ENCODE measurements at places on chromosomes 11 and 22.

DNA sequence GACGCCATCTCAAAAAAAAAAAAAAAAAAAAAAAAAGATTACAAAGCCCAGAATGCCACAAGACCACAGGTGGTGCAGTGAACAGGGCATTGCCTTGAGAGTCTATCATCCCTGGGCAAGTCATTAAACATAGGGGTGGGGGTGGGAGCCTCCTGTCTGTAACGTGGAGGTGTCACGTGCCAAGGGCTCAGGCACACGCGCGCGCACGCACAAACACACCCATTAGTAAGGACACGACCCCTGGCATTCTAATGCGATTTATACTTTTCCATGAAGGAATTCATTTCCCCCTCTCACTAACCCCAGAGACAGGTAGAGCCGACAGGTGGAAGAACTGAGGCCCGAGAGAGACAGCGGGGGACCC lies 5.8 kb upstream of the GCAT start:
- DNase-seq = no peak

DNA sequence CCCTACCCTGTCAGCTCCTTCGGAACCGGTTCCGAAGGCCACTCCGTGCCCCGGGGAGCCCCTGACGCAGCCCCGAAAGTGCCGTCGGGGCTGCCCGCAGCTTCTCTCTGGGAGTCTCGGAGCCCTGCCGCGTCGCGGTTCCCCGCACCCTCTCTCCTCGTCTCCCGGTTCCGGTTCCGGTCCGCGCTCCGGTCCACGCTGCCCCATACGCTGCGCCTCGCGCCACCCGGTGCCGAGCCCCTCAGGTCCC lies 618 bp downstream of the MTA2 start:
- DNase-seq = no peak

DNA sequence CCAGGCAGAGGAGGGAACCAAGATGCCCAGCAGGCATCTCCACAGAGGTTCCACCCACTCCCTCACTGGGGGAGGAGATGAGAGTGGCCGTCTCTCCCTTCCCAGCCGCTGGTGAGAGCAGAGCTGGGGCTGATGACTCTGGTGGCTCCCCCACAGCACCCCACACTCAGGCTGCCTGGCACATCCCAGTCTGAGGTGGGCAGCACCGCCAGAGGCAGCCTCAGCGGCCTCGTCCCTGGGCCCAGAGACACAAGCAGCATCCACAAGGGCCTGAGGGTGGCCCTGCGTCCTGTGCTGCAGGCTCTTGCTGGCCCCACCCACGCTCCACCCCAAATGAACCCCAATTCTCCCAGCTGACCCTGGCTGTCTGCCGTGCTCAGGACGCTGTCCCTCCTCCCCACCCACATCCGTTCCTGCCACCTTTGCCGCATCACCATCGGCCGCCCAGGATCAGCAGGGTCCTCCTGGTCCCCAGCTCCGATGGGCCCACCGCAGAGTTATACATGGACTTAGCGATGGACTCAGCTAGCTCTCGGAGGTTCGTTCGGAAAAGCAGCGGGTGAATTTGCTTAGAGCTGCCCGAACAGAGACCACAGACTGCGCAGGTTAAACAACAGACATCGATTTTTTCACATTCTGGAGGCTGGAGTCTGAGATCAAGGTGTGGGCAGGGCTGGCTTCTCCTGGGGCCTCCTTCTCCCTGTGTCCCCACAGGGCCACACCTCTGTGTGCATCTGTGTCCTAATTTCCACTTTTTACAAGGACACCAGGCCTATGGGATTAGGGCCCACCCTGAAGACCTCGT lies 20.2 kb upstream of the CTSD start:
- no peak for DNase-seq

GRCh38 chr11:104705490-104706190 lies 192.6 kb downstream of the CASP12 start:
- DNase-seq = peak; percentile 91

- DNase-seq = no peak
These were observed 9.6 kb downstream of the BACE1-AS start for GRCh38 chr11:117300773-117301172.

GRCh38 chr22:49371325-49372110 lies 456.2 kb downstream of the BRD1 start:
- DNase-seq = peak; percentile 15

GRCh38 chr11:75815345-75816168 lies 547 bp downstream of the UVRAG start:
- peak; percentile 44 for DNase-seq

DNA sequence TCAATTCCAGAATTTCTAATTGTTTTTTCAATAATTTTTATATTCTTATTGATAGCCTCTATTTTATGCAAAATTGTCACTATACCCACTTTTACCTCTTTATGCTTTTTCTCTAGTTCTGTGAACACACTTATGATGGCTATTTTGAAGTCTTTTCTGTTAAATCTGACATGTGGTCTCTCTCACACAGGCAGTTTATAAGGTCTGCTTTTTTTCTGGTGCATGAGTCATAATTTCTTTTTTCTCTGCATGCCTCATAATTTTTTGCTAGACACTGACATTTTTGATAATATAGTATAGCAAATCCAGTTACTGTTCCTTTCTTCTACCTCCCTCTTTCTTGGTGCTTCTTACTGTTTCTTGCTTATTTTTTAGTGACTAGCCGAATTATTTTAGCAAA lies 36.0 kb downstream of the ZBTB44 start:
- no peak for DNase-seq

- peak; percentile 83 for DNase-seq
These were observed at the start of gene OAF for GRCh38 chr11:120210626-120211521. TSS of gene OAF (plus strand) at chr11:120211032. CDS start at chr11:120211280, 248 bp downstream.

DNA sequence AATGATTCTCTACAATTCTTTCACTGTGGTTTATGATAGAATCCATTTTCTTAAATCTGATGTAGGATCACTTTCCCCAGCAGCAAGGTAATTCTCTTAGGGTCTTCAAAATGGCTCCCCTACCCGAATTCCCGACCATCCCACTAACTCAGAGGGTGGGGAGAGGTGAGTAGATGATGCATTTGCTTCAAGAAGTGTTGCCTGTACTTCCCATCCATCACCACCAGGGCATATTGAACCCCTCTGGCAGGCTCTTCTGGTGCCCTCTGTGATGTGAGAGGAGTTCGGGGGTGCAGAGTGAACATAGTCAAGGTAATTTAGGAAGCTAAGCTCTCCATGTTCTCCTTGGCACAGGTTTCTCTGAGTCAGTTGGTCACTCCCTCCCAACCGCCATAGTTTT lies 52.3 kb downstream of the ZNRF3 start:
- DNase-seq = no peak

DNA sequence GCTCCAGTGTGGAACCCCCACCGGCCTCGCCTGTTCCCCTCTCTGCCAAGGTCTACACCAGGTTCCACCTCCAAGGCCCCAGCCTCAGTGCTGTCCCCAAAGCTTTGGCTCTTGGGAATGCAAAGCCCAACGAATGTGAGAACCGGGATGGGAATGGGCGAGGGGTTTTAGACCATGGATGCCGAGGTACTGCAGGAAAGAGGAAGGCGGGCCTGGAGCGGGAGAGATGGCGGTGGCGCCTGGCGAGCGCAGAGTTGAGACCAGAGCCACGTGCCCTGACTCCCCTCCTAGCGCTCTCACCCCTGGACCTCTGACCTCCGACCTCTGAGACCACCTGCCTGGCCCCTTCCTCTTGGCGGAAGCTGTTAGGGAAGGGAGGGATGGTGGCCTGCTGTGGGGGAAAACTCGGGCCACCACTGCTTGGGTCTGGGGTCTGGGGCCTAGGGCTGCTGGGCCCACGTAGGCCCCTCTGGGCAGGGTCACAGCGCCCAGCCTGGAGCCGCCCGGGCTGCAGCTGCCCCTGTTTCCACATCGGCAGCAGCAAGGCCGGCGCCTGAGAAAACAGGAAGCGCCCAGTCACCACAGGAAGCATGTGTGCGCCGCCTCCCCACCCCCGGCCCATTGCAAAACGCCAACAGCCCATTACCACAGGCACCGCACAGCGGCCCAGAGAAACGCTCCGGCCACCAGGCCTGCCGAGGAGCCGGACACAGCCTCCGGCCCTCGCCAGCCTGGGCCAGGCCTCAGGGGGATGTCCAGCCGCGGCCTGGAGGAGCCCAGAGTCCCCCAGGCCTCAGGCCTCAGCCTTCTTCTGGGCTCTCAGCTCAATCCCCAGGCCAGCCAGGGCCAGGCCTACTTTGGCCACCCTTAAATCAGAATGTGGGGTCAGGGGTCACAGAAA lies 13.8 kb upstream of the SLC39A13 start:
- peak; percentile 71 for DNase-seq

- DNase-seq = no peak
These were observed 24.0 kb downstream of the TPST2 start for GRCh38 chr22:26565889-26566288.

- DNase-seq = no peak
These were observed 5.1 kb downstream of the JAML start for GRCh38 chr11:118219732-118220131.

DNA sequence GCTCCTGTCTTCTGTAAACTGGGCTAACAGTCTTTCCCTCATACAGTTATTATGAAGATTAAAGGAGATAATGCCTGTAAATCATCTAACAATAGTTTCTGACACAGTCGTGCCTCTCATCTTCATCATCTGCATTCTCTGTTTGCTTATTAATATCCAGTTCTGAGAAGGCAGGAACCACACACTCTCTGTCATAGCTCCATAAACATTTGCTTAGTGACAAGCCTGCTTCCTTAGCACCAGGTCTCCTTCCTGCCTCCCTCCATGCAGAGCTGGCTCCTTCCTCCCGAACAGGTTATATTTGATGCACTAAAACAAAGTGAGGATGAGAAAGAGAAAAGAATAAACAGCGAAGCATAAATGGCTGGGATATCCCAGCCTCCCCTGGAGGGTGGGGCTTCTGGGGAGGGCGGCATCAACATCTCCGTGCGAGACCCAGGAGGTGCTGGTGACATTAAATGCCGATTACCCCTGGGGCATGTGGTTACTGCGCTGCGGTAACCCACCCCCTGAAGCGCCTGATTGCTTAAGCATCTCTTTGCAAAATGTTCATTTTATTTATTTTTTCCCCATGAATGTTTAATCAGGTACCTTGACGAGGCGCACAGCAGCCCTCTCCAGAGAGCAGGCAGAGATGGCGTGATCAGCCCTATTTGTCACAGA lies 404.9 kb downstream of the NXPE2 start:
- DNase-seq = no peak

DNA sequence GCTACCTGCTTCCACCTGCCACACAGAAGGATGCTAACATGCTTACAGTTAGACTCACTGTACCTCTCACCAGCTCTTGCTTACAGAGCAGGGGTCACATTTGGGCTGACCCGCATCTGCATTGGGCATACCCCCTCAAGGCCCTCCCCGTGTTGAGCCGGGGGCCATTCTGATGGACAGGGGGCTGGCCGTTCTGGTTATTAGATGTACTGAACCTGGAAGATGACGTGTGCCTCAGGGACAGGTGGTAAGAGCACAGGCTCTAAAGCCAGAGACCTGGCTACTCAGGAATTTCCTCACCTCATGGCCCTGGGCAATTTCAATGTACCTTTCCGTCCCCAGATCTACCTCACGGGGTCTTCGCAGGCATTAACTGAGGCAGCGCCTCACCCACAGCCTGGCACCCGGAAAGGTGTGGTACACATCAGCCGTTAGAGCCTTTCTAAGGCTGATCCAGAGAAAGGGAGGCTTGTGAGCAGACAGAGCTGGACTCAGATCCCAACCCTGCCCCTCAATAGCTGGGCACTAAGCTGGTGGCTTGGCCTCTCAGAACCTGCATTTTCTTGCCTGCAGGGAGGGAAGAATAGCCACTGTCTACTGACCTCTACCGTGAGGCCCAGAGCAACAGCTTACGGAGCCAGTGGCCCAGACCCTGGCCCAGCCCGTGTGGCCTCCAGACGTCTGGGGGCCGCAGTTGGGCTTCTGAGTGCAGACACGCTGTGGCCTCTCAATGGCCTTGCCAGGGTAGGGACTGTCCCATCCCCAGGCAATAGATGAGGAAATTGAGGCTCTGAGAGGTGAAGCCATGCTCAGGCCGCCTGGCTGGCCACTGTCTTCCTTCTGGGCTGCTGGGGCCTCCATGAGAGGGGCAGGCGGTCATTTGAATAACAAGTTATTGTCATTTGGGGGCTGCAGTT lies 100.6 kb downstream of the MORC2 start:
- DNase-seq = no peak

DNA sequence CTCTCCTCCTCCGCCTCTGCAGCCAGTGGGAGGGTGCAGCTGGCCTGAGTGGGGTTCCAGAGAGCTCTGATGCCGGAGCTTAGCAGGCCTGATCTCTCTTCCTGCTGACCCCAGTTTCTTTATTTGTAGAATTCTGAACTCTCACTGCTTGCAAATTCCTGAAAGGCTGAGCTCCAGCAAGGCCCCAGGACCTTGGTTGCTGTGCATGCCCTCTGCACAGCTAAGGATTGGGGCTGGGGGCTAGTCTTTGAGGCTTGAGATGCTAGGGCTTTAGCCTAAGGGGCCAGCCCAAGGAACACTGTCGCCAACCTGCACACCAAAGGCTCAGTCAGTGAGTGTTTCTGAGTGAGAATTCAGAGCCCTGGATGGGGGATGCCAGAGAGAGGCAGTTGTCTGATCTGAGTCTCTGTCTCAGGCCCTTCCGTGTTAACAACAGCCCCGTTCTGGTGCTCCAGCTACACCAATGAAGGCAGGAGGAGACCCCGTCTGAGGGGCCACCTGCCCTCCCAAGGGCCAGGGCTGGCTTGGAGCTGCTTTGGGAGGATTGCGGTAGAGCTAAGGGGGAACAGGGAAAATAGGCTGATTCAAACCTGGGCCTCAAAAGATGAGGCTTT lies 106.0 kb upstream of the LMO1 start:
- DNase-seq = no peak

GRCh38 chr22:17562906-17563870 lies at the start of gene SLC25A18:
TSS of gene SLC25A18 (plus strand) at chr22:17563498. CDS start at chr22:17579945, 16,447 bp downstream.
- no peak for DNase-seq

GRCh38 chr11:86062719-86063118 lies 6.2 kb downstream of the PICALM start:
- DNase-seq = no peak

- DNase-seq = no peak
These were observed 56.9 kb downstream of the BBOX1 start for GRCh38 chr11:27097551-27097950.

DNA sequence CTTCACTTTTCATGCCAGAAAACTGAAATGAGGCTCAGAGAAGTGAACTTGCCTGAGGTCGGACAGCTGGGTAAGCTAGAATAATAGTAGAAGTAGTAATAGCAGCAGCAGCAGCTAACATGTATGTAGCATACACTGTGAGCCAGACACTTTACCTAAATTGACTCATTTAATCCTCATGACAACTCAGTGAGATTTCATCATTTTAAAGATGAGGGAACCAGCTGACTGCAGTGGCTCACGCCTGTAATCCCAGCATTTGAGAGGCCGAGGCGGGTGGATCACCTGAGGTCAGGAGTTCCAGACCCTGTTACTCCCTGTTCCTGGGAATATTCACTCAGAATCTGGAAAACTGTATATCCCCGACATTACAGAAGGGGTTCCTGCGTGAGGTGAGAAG lies 154.5 kb downstream of the DBX1 start:
- no peak for DNase-seq
